ENCODE measurements at places on chromosomes 6 and 20. TPM values are rescaled to one million over a fixed set of nuclear protein-coding genes. Genes with fewer than 3 reads are reported as not detected.

The CLVS2 gene
- under 0.01 TPM for total RNA-seq

The GCLC gene
- total RNA-seq, result 22.3 TPM

The CST4 gene
- total RNA-seq, result not detected

The SLC26A8 gene
- total RNA-seq, result not detected

The ROS1 gene
- under 0.01 TPM for total RNA-seq

The SMPDL3A gene
- 57.7 TPM for total RNA-seq

The ZNF217 gene
- 11.2 TPM for total RNA-seq

The EYS gene
- total RNA-seq, result not detected

The CITED2 gene
- 26.7 TPM for total RNA-seq

The C20orf96 gene
- total RNA-seq, result 3.2 TPM

The SAMD3 gene
- total RNA-seq, result 4.4 TPM

The SMIM13 gene
- total RNA-seq, result 3.5 TPM

The HMGN3 gene
- total RNA-seq, result 41.1 TPM

The CRNKL1 gene
- total RNA-seq, result 26.6 TPM

The SNAP91 gene
- total RNA-seq, result not detected

The FOXQ1 gene
- 2.2 TPM for total RNA-seq

The WFDC2 gene
- total RNA-seq, result not detected

The GPR6 gene
- not detected for total RNA-seq

The ABT1 gene
- total RNA-seq, result 12.0 TPM

The HLA-G gene
- total RNA-seq, result 0.16 TPM

The BPIFA1 gene
- total RNA-seq, result not detected

Measured in bronchial smooth muscle cell (primary cell).